ENCODE measurements at places on chromosomes 3 and 15. TPM values are rescaled to one million over a fixed set of nuclear protein-coding genes. Genes with fewer than 3 reads are reported as not detected.
A peak's percentile ranks its signal among the peaks of the same experiment; 100 is the strongest.

DNA sequence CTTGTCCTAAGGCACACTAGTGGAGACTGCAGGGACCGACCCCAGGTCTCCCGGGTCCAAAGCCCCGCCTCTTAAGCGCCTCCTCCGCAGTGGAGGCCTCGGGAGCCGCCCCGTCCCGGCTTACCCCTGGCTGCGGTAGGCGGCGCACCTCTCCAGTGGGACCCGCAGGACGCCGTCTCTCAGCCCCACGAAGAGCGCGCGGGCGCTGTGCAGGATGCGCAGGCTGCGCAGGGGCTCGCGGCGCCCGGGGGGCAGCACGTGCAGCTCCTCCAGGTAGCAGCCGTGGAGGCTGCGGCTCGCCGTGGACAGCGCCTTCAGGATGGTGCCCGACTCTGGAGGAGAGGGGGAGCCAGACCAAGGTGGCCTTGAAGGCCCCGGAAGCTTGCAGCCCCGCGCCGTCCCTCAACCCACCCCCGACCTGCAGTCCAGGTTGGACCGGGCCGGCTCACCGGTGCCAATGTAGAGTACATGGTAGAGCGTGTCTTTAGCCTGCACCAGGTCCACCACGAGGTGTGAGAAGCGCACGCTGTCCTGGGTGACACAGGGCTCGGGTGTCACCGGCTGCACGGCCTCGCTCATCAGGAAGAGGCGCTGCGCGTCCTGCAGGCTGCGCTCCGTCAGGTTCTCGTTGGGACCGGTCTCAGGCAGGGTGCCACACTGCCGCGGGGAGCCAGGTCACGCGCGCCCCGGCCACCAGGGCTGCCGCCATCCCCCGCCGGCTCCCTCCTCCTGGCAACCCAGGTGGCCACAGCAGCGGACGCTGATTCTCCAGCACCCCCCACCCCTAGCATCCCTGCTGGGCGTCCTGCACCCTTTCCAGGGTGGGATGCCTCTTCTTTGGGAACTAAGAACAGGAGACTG lies 105.5 kb downstream of the SEMA5B start:
- peak; percentile 51 for DNase-seq
- no peaks in the 10 kb centered on the region for H3K27me3 ChIP-seq
- peaks cover 12% of the 10 kb centered on the region for H3K4me1 ChIP-seq
- H3K4me3 ChIP-seq, result peak overlapping the region; percentile 50
- no peak overlapping the region for H3K27ac ChIP-seq
- no peaks in the 10 kb centered on the region for H3K36me3 ChIP-seq

GRCh38 chr3:40267937-40268724 lies 41.4 kb upstream of the EIF1B start:
- no peak overlapping the region for H3K27ac ChIP-seq
- no peaks in the 10 kb centered on the region for H3K4me1 ChIP-seq
- no peaks in the 10 kb centered on the region for H3K27me3 ChIP-seq
- DNase-seq, result no peak
- no peaks in the 10 kb centered on the region for H3K36me3 ChIP-seq

Gene GOLGA8B
- 77.1 TPM for total RNA-seq

Gene CCR9
- 0.76 TPM for total RNA-seq

Gene RTP1
- total RNA-seq, result not detected

Gene ASB14
- total RNA-seq, result not detected

DNA sequence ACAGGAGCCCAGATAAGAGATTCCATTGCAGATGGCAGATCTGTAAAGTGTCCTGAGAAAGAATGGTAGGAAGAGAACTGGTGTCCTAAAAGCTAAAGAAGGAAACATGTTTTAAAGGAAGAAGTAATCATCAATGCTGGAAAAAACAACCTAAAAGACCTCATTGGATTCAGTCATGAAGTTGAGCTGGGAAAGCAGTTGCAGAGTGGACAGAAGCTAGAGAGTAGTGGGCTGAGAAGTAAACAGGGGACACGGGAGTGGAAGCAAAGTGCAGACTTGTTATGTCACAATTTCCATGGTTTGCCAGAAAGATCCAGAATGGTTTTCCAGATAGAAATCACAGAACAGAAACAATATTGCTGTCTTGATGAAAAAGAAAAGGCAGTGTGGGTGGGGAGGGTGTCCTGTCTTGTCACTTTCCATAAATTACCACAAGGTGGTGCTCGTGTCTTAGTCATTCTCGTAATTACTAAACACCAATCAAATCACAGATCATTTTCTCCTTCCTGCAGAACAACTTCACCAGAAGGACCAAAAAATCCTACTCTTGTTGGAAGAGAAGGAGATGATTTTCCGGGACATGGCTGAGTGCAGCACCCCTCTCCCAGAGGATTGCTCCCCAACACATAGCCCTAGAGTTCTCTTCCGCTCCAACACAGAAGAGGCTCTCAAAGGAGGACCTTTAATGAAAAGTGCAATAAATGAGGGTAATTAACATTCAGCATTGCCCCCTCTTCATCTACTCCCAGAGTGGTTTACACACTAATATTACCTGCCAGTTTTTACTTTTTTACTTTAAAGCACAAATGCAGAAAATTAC lies 64.5 kb downstream of the KLHL25 start:
- H3K4me3 ChIP-seq, result no peak overlapping the region
- peaks cover 90% of the 10 kb centered on the region for H3K36me3 ChIP-seq
- H3K27ac ChIP-seq, result no peak overlapping the region
- peak; percentile 70 for DNase-seq
- H3K27me3 ChIP-seq, result no peaks in the 10 kb centered on the region

Gene COPS2
- total RNA-seq, result 44.5 TPM

Gene LMAN1L
- 1.1 TPM for total RNA-seq

GRCh38 chr3:181316482-181316881 lies 326.9 kb upstream of the DNAJC19 start:
- no peak overlapping the region for H3K4me3 ChIP-seq
- no peak overlapping the region for H3K27ac ChIP-seq
- no peaks in the 10 kb centered on the region for H3K36me3 ChIP-seq
- no peaks in the 10 kb centered on the region for H3K4me1 ChIP-seq

Gene TTC21A
- 106 TPM for total RNA-seq

DNA sequence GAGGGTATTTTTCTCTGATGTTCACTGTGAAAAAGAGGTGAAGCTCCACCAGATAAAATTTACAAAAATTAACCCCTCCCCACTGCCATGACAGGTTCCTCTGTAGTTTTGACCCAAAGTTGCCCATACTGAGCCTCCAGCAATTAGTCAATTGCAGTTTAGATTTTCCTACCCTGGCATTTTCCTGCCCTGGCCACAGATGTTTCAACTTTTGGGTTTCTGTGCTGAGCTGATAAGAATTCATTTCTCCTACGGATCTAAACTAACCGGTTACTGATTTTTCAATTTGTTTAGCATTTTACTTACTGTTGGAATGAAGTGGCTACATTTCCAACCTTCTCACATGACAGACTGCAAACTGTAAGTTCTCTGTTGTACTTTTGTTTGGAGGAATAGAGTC lies 1346.1 kb upstream of the EPHA6 start:
- H3K4me1 ChIP-seq, result no peaks in the 10 kb centered on the region
- H3K27ac ChIP-seq, result no peak overlapping the region
- H3K36me3 ChIP-seq, result no peaks in the 10 kb centered on the region
- no peaks in the 10 kb centered on the region for H3K27me3 ChIP-seq
- DNase-seq, result no peak

Gene PRRT3
- 3.9 TPM for total RNA-seq

Measured in B cell (primary cell).